CD4-positive, alpha-beta T cell (primary cell): ENCODE measurements at places on chromosomes 5 and 9. TPM values are rescaled to one million over a fixed set of nuclear protein-coding genes. Genes with fewer than 3 reads are reported as not detected.

DNA sequence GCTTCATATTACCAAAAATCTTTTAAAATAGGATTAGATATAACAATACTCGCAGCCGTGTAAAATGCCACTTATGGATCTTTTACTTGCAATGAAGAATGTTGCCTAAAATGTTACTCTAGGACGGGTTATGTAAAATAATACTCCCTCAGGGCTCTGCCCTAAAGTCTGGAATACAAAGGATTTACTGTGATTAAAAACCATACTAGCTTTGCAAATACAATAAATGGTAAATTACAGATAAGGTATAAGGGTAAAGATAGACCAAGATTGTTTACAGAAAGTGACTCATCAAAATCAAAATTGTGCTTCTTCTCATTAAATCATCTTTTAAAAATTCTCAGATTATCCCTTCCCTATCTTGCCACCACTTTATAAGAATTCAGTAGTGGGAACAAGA, 163.6 kb downstream of the MEF2C start:
- no peak overlapping the region for H3K4me3 ChIP-seq
- H3K4me1 ChIP-seq, result no peaks in the 10 kb centered on the region
- H3K27me3 ChIP-seq, result no peaks in the 10 kb centered on the region
- no peak for DNase-seq

DNA sequence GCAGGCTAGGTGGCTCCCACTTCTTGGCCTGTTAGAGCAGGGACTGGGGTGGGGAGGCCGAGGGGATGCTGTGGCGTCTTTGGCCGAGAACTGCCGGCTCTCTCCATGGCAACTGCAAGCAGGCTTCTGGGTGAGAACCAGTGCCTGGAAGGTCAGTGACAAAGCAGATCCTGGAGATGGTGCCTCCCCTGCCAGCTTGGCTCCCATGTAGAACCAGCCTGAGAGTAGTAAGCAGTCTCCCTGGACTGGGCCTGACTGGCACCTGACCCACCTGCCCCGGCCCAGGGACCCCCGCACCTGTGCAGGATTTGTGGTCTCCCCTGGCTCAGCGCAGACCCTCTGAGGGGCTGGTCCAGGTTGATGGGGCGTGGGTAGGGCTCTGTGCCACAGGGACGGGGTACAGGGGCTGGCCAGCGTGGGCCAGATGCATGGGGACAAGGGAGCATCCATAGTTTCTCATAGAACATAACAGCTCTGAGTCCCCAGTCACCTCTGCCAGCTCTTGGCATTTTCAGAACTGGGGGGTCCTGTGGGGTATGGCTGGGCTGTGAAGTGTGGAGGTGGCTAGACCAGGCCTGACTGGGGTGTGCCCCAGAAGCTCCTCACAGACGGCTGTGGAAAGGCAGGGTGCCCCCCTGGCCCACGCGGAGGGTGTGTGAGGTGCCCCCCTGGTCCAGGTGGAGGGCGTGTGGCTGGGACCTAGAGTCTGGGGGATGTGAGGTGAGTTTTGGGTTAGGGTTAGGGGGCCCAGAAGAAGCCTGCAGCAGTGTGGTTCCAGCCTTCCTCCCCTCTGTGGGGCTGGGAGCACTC, 22.2 kb downstream of the CACNA1B start:
- H3K4me3 ChIP-seq, result no peak overlapping the region
- peaks cover 4% of the 10 kb centered on the region for H3K27me3 ChIP-seq
- DNase-seq, result no peak
- no peaks in the 10 kb centered on the region for H3K36me3 ChIP-seq
- no peaks in the 10 kb centered on the region for H3K4me1 ChIP-seq

- no peaks in the 10 kb centered on the region for H3K27me3 ChIP-seq
- no peak for DNase-seq
- H3K4me1 ChIP-seq, result no peaks in the 10 kb centered on the region
- H3K4me3 ChIP-seq, result no peak overlapping the region
Measured at GRCh38 chr5:157956271-157956885, 97.4 kb upstream of the CLINT1 start.

- H3K4me3 ChIP-seq, result no peak overlapping the region
- H3K36me3 ChIP-seq, result peaks cover 17% of the 10 kb centered on the region
- DNase-seq, result no peak
- H3K27me3 ChIP-seq, result no peaks in the 10 kb centered on the region
- no peak overlapping the region for H3K27ac ChIP-seq
Measured at GRCh38 chr5:94692581-94692980, 74.1 kb downstream of the SLF1 start.

GRCh38 chr5:2783223-2783622, 31.7 kb upstream of the IRX2 start:
- peaks cover 3% of the 10 kb centered on the region for H3K27me3 ChIP-seq
- no peak for DNase-seq
- no peaks in the 10 kb centered on the region for H3K4me1 ChIP-seq
- H3K36me3 ChIP-seq, result no peaks in the 10 kb centered on the region

DNA sequence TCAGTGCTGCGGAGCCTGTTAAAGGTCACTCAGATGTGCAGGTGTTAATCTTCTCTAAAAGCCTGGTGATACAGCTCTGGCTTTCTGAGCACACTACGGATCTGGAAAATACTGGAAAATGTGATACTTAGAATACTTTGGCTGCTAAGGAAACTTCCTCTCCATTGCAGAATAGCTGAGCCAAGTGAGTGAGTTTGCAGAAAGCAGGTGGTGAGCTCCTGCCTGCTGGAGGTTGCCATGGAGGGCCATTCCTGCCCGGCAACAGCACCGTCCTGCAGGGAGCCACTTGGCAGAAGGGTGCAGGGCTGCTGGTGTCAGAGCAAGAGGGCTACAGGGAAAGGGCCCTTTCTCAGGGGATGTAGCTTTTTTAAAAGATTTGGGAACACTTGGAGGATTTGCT, 40.7 kb downstream of the SECISBP2 start:
- peaks cover 5% of the 10 kb centered on the region for H3K4me1 ChIP-seq
- H3K27me3 ChIP-seq, result no peaks in the 10 kb centered on the region
- DNase-seq, result no peak
- no peak overlapping the region for H3K4me3 ChIP-seq
- H3K27ac ChIP-seq, result no peak overlapping the region
- H3K36me3 ChIP-seq, result peaks cover 89% of the 10 kb centered on the region

The GPR151 gene
- total RNA-seq, result not detected

DNA sequence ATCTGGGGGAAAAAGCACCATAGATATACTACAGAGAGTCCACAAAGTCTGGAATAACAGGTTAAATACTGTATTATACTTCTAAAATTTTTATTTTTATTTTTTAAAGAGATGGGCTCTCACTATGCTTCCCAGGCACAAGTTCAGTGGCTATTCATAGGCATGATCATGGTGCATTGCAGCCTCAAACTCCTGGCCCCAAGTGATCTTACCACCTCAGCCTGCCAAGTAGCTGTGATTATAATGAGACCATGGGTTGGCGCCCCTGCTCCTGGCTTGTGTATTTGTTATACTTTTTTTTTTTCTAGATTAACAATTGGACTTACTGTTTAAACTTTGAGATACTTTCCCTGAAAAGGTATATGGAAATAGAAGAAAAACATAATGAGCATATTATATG, 25.9 kb downstream of the ERBIN start:
- H3K36me3 ChIP-seq, result no peaks in the 10 kb centered on the region
- H3K4me3 ChIP-seq, result no peak overlapping the region
- H3K27ac ChIP-seq, result no peak overlapping the region
- DNase-seq, result no peak
- H3K4me1 ChIP-seq, result peaks cover 10% of the 10 kb centered on the region

- DNase-seq, result no peak
- no peaks in the 10 kb centered on the region for H3K36me3 ChIP-seq
- no peaks in the 10 kb centered on the region for H3K27me3 ChIP-seq
- peaks cover 5% of the 10 kb centered on the region for H3K4me1 ChIP-seq
- peak overlapping the region; percentile 10 for H3K4me3 ChIP-seq
Measured at GRCh38 chr9:87812375-87813118, 70.1 kb upstream of the SPATA31E1 start.

GRCh38 chr5:1048861-1049838, 40.5 kb downstream of the NKD2 start:
- H3K27me3 ChIP-seq, result no peaks in the 10 kb centered on the region
- no peaks in the 10 kb centered on the region for H3K4me1 ChIP-seq
- no peak overlapping the region for H3K27ac ChIP-seq
- H3K4me3 ChIP-seq, result no peak overlapping the region
- H3K36me3 ChIP-seq, result peaks cover 21% of the 10 kb centered on the region

The FAM200C gene
- not detected for total RNA-seq

- no peak overlapping the region for H3K27ac ChIP-seq
- DNase-seq, result no peak
- no peak overlapping the region for H3K4me3 ChIP-seq
- H3K27me3 ChIP-seq, result peaks cover 7% of the 10 kb centered on the region
Measured at GRCh38 chr9:114122136-114123027, 23.3 kb upstream of the KIF12 start.

The ITGA2 gene
- 0.11 TPM for total RNA-seq

GRCh38 chr9:2241461-2241835, 226.3 kb downstream of the SMARCA2 start:
- peak overlapping the region; percentile 59 for H3K4me3 ChIP-seq
- H3K36me3 ChIP-seq, result no peaks in the 10 kb centered on the region
- H3K27ac ChIP-seq, result no peak overlapping the region
- H3K4me1 ChIP-seq, result peaks cover 15% of the 10 kb centered on the region
- peak; percentile 8 for DNase-seq

- no peak overlapping the region for H3K27ac ChIP-seq
- no peak for DNase-seq
- no peaks in the 10 kb centered on the region for H3K4me1 ChIP-seq
Measured at GRCh38 chr5:126681970-126682369, 81.2 kb downstream of the PHAX start.

GRCh38 chr5:56818450-56819037, 3.2 kb downstream of the MAP3K1 start:
- DNase-seq, result no peak
- H3K36me3 ChIP-seq, result peaks cover 18% of the 10 kb centered on the region
- H3K27me3 ChIP-seq, result no peaks in the 10 kb centered on the region
- peaks cover 34% of the 10 kb centered on the region for H3K4me1 ChIP-seq
- peak overlapping the region; percentile 20 for H3K27ac ChIP-seq
- peak overlapping the region; percentile 66 for H3K4me3 ChIP-seq

The RFX3 gene
- total RNA-seq, result 22.9 TPM

- H3K4me1 ChIP-seq, result peaks cover 12% of the 10 kb centered on the region
- H3K27me3 ChIP-seq, result no peaks in the 10 kb centered on the region
- H3K36me3 ChIP-seq, result no peaks in the 10 kb centered on the region
Measured at GRCh38 chr9:96061293-96061987, 185.9 kb downstream of the ERCC6L2 start.

GRCh38 chr9:76352026-76352620, 42.1 kb downstream of the RFK start:
- H3K36me3 ChIP-seq, result no peaks in the 10 kb centered on the region
- H3K27ac ChIP-seq, result no peak overlapping the region
- H3K4me3 ChIP-seq, result no peak overlapping the region
- H3K27me3 ChIP-seq, result no peaks in the 10 kb centered on the region
- H3K4me1 ChIP-seq, result no peaks in the 10 kb centered on the region

The KIF12 gene
- not detected for total RNA-seq

DNA sequence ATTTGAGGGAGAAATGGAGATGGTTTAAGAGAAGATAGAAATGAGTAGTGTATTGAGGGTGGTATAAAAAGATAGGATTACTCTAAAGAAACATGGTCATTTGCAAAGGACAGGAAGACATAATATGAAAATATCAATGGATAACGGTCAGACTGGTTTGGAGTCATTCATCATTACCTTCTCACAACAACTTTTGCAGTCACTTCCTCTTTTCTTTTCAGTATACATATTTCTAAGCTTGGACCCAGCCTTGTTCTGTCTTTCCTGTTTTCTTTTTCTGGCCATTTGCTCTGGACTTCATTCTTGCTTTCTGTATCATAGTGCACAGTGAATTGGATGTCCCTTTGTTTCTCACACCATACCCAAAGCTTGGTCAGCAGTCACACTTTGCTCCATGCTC, 966.5 kb upstream of the TYRP1 start:
- H3K36me3 ChIP-seq, result no peaks in the 10 kb centered on the region
- H3K4me3 ChIP-seq, result no peak overlapping the region
- H3K27ac ChIP-seq, result no peak overlapping the region
- no peaks in the 10 kb centered on the region for H3K27me3 ChIP-seq
- H3K4me1 ChIP-seq, result no peaks in the 10 kb centered on the region
- no peak for DNase-seq

GRCh38 chr9:75147638-75148037, 59.3 kb downstream of the OSTF1 start:
- H3K27ac ChIP-seq, result no peak overlapping the region
- DNase-seq, result peak; percentile 27
- no peaks in the 10 kb centered on the region for H3K27me3 ChIP-seq
- peaks cover 54% of the 10 kb centered on the region for H3K4me1 ChIP-seq

DNA sequence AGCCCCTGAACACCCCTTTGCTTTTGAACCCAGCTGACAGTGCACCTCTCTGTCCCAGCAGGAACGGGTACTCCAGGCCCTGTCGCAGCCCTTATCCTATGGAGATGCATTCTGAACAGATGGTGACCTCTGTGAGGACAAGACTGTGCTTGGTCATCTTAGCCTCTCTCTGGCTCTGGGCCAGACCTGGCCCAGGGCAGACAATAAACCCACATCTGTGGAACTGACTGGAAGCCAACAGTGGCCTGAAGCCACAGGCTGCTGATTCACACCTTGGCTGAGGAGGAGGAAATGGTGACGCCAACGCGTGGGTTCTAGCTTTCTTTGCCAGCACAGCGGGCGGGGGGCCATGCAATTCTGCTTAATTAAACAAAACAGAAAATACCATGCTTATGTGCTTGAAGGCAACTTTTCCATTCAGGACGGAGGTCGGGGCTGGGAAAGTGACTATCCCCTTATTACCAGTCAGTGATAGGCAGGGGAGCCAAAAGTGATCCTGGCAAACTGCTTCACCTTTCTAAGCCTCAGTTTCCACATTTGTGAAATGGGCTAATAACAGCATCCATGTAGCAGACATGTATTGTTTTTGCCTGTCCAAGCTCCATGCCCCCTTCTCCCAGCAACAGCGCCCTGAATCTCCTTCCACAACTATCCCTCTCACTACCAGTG, 10.8 kb downstream of the SH3PXD2B start:
- H3K4me3 ChIP-seq, result no peak overlapping the region
- no peak for DNase-seq
- H3K27me3 ChIP-seq, result peaks cover 2% of the 10 kb centered on the region
- H3K36me3 ChIP-seq, result no peaks in the 10 kb centered on the region

- no peak overlapping the region for H3K27ac ChIP-seq
- H3K4me3 ChIP-seq, result no peak overlapping the region
- H3K36me3 ChIP-seq, result no peaks in the 10 kb centered on the region
- H3K4me1 ChIP-seq, result no peaks in the 10 kb centered on the region
- no peak for DNase-seq
Measured at GRCh38 chr5:59064293-59064692, 481.4 kb downstream of the RAB3C start.

- no peak overlapping the region for H3K4me3 ChIP-seq
- H3K36me3 ChIP-seq, result peaks cover 72% of the 10 kb centered on the region
- DNase-seq, result no peak
- no peak overlapping the region for H3K27ac ChIP-seq
- peaks cover 15% of the 10 kb centered on the region for H3K4me1 ChIP-seq
- no peaks in the 10 kb centered on the region for H3K27me3 ChIP-seq
Measured at GRCh38 chr9:124353811-124354274, 61.4 kb downstream of the PSMB7 start.

GRCh38 chr5:149013796-149014195, 49.1 kb downstream of the SH3TC2 start:
- no peak for DNase-seq
- no peaks in the 10 kb centered on the region for H3K27me3 ChIP-seq
- H3K4me3 ChIP-seq, result no peak overlapping the region
- H3K4me1 ChIP-seq, result no peaks in the 10 kb centered on the region

The FOXD4L5 gene
- not detected for total RNA-seq
